ENCODE measurements at places on chromosomes 2 and 18.

DNA sequence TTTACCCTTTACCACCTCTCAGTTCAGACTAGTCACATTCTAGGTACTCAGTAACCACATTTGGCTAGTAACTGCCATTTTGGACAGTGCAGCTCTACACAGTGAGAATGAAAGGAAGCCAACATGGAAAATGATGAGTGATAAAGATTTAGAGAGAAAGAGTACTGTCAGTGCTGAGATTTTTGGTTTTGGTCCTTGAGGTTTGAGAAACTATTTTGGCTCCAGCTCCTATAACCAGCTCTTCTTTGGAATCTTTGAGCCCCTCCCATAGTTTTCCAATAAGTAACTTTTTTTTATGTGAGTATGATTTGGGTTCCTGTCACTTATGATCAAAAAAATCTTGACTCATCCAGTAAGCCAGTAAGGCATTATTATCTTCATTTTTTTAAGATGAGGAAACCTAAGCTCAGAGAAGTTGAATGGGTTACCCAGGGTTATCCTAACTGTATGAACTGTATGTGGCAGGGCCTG lies 173.0 kb downstream of the BABAM2 start:
- no peak for DNase-seq

- DNase-seq: no peak
Observed at GRCh38 chr2:238586931-238587775, 160.4 kb downstream of the ASB1 start.

GRCh38 chr18:8705238-8705960 lies at the start of gene MTCL1:
Gene MTCL1 (plus strand): TSS chr18:8705556. CDS start chr18:8705661, 105 bp downstream.
- no peak for DNase-seq

DNA sequence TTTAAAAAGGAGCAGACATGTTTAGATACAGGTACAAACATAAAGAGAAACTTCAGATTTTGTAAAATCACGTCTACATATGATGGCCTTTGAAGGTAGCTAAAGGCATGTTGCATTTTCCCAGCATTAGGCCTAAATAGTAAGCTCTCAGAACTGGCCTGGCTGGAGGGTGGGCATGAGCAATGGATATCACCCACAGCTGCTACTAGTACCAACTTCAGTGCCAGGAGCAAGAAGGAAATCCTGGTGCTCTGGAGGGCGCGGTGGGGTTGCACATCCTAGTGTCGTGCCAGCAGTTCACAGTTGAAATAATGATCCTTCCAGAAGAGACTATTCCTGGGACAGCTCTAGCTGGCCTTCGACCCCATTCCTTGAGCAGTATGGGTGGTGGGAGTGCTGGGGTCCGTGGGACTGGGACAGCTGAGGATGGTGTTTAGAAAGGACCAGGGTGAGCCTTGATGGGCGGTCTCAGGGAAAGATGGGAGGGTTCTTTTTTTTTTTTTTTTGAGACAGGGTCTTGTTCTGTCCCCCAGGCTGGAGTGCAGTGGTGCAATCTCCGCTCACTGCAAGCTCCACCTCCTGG lies 4.9 kb downstream of the DES start:
- DNase-seq: no peak

DNA sequence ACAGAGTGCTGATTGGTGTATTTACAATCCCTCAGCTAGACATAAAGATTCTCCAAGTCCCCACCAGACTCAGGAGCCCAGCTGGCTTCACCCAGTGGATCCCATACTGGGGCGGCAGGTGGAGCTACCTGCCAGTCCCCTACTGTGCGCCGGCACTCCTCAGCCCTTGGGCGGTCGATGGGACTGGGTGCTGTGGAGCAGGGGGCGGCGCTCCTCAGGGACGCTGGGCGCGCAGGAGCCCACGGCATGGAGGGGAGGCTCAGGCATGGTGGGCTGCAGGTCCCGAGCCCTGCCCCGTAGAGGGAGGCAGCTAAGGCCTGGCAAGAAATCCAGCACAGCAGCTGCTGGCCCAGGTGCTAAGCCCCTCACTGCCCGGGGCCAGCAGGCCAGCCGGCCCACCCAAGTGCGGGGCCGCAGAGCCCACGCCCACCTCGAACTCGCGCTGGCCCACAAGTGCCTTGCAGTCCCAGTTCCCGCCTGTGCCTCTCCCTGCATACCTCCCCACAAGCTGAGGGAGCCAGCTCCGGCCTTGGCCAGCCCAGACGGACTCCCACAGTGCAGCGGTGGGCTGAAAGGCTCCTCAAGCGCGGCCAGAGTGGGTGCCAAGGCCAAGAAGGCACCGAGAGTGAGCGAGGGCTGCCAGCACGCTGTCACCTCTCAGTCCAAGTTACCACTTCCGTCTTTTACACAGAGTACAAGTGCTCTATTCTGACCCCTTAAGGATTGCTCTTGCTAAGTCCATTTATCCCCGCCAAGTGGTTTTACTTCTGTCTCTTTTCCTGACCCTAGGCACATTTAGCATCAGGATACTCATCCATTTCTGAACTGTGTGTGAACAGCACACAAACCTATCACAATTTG lies 1.7 kb upstream of the RPE start:
- no peak for DNase-seq

- DNase-seq: no peak
Observed at GRCh38 chr2:108377401-108377800, 353 bp upstream of the SULT1C4 start.

GRCh38 chr2:69390471-69390870 lies 3.4 kb upstream of the GFPT1 start:
- no peak for DNase-seq

GRCh38 chr2:142306131-142306530 lies 175.3 kb upstream of the LRP1B start:
- DNase-seq: no peak

- DNase-seq: no peak
Observed at GRCh38 chr2:189312643-189313042, 128.6 kb upstream of the WDR75 start.

DNA sequence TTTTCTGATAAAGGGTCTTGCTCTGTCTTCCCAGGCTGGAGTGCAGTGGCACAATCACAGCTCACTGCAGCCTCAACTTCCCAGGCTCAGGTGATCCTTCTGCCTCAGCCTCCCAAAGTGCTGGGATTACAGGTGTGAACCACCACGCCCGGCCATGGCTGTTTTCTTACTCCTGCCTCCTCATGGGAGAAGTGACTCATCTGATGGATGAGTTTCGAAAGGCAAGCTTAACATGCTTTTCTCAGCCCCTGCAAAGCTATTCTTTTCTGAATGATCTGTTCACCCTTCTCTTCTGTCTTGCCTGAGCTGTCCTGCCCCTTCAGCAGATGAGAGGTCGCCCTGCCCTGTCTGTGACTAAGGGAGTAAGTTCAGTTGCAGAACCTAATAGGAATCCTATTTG lies 929 bp upstream of the CREG2 start:
- peak; percentile 57 for DNase-seq

DNA sequence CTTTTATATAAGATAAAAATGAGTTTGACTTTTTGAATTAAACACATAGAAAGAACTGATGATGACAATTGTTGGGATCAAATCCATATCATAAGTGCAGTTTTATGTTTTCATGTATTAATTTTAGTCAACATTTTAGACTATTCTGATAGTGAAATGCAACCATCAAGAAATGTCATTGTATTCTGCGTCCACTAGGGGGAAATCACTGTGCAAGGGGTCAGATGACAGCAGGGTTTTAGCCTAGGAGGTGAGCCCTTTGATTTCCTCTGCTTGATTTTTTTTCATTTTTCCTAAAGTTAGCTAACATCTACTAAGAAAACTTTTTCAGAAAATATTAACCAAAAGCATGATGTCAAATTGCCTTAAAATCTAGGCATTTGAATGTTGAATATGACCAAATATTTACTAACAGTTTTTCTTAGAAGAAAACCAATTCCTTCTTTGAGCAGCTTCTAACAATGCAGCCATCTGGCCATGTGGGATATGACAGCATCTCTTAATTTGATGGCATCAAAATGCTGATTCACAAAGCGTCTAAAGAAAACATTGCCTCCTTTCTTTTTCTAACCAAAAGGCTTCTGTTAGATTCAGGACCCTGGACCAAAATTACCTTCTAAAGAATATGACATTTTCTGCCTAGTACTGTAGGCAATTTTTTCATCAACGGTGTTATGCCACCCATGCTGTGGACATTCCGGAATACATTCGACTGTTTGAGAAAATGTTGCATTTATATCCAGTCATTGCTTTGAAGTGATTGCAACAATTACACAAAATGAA lies 141.5 kb downstream of the SPHKAP start:
- DNase-seq: no peak

DNA sequence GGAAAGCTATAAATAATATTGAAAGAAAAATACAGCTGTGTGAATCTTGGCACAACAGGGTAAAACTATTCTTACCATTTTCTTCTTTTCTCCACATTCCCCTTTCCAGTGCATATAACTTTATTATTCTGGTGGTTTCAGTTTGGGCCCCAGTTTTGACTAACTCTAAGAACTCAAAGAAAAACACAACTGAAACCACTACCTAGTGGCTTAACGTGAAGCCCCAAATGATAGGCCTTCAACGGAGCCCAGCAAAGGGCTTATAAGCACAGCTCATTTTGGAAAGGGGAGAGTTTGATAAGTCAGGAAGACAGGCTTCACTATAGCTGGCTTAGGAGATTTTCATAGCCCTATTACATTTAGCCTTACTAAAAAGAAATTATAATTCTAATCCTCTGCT lies 62.4 kb downstream of the PPP1R1C start:
- no peak for DNase-seq

DNA sequence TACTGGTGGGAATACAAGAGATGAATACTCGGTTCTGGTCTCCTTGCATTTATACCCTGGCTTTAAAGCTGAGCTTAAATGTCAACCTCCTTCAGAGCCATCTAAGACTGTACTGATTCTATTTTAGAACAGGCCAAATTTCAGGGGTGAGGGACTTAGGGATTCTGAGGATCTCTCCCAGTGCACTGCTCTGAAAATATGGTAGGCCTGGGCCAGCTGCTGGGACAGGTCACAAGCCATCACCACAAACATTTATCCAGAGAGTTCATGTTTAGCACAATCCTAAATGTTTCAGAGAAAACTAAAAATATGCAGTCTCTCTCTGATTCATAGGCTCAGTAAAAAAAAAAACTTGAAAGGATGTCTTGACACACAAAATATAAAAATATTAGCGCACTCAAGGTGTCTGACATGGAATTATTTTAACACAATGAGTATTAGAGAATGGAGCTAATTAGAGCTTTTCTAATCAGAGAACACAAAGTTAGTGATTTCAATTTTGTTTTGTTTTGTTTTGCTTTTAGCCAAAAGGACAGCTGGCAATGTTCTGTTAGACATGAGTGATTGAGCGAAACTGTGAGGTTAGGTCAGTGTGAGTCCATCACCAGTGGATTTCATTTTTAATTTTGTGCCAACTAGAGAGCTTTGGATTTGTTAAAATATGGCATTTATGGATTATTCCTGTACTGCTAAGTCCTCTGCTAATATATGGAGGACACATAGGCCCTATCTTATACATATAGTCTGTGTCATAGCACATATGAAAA lies 38.8 kb downstream of the MFSD6 start:
- DNase-seq: no peak

DNA sequence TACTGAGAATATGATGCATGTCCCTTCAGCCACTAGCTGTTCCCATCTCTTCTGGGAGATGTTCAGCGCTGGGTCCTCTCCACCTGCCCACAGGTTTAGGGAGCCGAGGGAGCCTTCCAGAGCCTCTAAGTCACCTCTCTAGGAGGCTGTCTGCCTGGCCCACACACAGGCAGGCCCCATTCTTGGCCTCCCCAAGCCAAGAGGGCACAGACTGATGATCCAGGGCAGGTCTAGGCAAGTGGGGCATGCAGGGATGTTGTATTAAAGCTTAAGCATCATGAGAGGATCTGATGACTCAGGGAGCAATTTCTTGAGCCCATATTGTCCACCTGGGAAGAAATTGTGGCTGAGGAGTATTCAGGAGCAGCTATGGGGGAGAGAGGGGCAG lies 19.9 kb downstream of the TMSB10 start:
- DNase-seq: no peak

DNA sequence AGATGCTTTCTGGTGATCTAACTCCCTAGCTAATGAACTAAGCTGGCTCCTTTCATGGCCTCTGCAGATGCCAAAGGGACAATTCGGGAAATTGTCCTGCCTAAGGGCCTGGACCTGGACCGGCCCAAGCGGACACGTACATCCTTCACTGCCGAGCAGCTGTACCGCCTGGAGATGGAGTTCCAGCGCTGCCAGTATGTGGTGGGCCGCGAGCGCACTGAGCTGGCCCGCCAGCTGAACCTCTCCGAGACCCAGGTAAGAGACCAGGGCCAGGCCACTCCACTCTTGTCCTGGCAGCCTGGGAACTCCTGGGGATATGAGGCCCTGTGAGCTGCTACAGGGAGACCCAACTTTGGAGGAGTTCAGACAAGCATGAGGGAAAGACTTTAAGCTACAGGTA lies 14.7 kb upstream of the ATP6V1B1 start:
- DNase-seq: no peak

- no peak for DNase-seq
Observed at GRCh38 chr2:74291218-74291544, 52.0 kb downstream of the SLC4A5 start.

DNA sequence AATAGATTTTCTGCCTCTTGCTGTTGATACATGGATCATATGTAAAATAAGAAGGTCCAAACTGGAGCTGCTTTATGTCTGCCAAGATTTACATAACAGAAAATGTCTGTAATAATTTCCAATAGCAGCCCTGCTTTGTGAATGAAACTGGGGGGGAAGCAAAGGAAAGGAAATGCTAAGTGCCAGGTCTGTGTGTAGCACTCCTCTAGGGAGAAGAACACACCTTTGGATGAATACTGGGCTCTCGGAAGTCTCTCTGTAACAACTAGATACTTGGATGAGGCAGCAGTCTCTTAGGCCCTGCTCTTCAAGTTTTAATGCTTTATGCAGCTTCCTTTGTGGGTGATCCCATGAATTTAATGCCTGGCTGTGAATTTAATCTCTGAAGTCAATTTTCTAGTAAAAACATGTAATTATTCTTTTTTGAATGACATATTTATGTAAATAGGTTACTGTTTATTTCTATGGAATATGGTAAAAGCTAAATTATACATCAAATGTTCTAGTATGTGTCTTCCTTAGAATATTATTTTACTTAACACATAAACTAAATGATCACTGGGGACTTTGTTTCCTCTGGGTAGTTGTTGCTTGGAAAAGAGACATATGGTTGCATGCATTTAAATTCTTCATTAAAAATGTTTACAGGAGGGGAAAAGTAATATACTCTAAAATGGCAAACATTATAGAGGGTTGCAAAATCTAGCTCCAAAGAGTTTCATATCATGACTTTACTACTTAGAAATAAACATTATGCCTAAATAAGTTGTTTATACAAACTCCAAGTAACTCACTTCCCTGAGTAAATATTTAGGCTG lies 336.6 kb upstream of the CWC22 start:
- DNase-seq: no peak

DNA sequence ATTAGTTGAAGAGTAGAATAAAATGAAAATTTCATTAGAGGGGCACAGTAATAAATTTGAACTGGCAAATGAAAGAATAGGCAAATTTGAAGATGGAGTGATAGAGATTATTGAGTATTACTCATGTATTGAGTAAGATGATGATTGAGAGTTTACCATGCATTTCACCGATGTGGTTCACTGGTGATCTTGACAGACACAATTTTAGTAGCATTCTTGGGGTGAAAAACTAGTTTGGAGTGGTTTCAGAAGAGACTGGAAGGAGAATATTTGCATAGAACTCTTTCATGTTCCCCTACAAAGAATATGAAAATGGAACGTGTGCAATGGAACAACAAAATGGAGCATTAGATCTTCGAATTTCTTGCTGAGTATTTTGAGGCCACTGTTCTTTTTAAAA lies 121.4 kb downstream of the ASXL3 start:
- no peak for DNase-seq

Data from kidney epithelial cell (primary cell).